Stimulated activated CD8-positive, alpha-beta memory T cell treated with anti-CD3 and anti-CD28 coated beads, Interleukin-7, amount 100 ng/mL, for 1 hour (primary cell): ENCODE measurements at places on chromosomes 2 and 18.

- DNase-seq: no peak
These were observed 256.0 kb downstream of the EIPR1 start for GRCh38 chr2:3121601-3122000.

DNA sequence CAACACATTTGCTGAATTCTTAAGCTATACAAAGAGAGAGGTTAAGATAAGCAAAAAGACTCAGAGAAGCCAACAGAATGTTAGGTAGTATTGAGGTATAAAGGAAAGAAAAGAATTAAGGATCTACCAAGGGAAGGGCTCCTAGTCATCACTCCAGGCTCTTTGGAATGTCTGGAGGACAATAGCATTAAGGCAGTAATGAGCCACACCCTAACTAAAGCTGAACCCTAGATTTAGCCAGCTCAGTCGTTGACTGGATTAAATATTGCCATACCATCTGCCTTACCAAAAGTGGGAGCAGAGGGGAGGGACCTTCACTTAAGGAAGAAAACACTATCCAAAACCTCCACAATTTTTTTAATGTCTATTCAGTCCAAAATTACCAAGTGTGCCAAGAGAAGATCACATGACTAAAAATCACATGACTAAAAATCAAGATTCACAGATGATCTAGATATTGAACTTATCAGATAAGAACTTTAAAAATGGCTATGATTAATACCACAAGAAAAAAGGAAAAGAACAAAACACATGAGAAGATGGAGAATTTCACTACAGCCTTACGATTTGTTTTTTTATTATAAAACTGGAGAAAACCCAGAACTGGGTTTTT is 59.7 kb downstream of the EXOC6B start:
- no peak for DNase-seq

GRCh38 chr18:21656402-21656801 is 44.3 kb downstream of the SNRPD1 start:
- DNase-seq: no peak

- no peak for DNase-seq
These were observed 11.8 kb downstream of the CRACDL start for GRCh38 chr2:98924038-98924830.

GRCh38 chr2:219836647-219837177 is 209.3 kb downstream of the SLC4A3 start:
- no peak for DNase-seq

GRCh38 chr2:55763721-55764120 is 70.1 kb upstream of the PNPT1 start:
- no peak for DNase-seq

DNA sequence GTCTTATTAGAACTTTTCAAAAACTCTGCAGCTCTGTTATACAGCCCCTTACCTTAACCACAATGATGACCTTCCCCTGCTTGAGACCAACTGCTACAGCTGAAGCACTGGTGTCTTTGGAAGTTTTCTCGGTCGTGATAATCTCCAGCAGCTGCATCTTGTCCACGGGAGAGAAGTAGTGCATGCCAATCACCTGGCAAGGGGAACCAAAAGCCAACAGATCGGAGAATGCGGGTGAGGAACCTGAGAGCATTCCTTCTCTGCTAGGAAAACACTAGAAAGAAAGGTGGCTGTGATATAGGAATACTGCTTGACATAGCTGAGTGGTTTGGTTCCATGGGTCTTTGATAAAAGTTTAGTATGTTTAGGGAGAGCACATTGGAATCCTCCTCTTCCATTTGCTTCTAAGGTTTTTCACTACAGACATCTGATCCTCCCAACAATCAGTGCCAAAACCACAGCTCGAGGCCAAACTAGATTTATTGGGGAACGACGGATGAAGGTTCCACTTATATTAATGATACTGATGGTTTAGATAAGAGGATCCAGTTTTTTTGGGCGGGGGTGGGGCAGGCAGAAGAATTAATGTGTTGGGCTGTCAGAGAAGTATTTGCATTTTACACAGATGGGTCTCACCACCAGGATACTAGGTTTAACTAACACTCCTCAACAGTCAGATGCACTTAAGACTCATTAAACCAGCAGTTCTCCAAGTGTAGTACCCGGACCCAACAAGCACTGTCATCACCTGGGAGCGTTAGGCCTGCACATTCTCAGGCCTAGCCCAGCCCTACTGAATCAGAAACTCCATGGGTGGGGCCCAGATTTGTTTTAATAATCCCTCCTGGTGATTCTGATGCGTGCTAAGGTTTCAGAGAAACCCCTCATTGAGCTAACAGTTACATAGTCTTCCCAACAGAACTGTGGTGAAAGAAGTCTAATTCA is 22.4 kb downstream of the GAREM2 start:
- DNase-seq: no peak

- no peak for DNase-seq
These were observed 16.2 kb downstream of the IWS1 start for GRCh38 chr2:127510073-127510472.

GRCh38 chr18:59954755-59955156 is 55.0 kb downstream of the PMAIP1 start:
- DNase-seq: no peak

DNA sequence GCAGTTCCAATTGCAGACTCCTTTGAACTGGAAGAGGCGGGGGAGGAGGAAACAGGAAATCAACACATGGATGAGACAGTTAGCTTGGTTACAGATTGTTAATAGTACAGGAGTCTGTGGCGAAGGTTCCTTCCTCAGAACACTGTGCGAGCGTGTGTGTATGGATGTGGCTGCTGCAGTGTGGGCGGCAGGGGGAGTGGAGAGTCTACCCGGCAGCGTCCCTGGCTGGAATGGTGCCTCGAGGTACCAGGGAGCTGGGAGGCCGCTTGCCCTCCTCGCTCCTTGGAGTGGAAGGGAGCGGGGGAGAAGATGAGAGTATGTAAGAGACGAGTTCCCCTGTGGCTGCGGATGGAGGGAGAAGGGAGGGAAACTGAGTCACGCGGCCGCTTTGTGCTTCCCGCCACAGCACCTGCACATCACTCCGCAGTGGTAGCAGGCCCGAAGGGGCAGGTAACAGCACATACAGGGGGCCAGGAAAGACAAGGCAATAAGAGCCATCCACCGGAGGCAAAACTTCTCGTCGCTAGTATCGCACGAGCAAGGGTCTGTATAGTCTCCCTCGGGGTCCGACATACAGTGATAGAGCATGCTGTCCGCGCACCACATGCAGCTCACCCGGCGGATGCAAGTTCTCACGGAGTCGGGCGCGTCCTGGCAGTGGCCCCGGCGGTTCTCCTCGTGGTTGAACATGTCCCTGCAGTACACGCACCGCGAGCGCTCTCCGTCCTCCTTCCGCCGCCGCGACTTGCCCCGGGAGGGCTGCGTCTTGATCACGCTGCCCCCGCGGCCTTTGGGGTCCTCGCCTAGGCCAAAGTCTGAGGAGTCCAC is 85.7 kb downstream of the ACTR2 start:
- DNase-seq: no peak

DNA sequence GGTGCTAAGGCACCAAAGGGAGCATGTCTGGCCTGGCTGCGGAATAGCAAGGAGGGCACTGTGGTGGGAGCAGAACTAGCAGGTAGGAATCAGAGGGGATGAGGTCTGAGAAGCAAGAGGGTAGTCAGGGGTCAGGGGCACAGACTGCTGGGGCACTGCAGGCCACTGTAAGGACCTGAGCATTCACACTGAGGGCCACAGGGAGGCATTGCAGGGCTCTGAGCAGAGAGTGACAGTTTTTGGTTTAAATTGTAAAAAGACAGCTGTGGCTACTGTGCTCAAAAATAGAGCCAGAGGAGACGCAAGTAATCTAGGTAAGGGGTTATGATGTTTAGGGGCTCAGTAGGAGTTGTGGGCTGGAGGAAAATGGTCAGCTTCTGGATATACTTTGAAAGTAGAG is 41.5 kb downstream of the ARHGAP25 start:
- DNase-seq: no peak

DNA sequence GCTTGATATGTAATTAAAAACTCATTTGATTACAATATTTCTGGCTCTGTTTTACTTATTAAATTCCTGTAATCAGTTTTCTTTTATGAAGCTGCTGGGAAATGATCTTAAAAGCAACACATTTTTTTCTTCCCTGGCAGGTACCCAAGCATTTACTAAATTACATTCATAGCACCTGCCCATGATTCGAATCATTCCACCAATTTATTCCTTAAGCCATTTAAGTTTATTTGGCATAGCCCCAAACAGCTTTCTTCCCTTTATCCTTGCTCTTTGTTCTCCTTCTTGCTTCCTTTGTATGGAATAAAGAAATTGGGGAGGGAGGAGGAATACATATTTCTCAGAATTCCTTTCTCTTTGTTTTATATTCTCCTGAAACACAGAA is 241.3 kb downstream of the AGPS start:
- no peak for DNase-seq

GRCh38 chr2:30455114-30455738 is 8.2 kb downstream of the LCLAT1 start:
- DNase-seq: no peak

DNA sequence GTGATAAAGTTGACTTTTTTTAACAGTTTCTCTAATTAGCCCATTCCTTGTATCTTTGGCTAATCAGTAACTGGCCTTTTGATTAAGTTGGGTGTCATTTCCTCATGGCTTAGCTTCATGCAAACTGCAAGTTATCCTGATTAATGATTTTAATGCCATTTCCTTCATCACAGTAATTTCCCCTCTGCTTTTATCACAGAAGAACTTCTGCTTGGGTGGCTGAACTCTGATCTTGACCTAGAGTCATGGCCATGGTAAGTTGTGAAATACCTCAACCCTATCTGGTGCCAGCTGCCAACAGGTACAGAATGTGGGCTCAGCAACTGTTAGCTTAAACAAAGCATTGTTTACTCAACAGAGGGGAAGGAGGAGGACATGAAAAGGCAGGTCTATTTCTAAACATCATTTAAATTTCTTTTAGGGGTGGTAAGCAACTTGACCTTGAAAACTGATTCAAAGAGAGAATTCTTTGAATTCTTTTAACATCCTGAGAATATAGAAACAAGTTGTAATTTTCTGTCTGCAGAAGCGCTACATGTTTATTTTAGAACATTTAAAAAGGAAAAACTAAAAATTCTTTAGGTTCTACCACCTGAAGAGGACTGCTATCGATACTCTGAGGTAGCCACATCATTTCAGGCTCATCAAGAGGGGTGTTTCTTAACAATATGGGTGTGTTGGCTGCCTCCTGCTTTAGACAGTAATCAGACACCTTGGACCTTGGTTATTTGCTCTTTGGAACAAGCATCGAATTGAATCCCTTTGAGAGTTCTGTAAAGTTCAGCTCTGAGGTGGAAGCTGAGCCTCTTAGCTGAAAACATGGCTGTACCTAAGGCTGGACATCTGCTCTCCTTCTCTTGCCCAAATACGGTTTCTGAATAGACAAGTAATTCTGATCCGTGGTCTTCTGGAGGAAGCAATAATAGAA is 39.7 kb downstream of the ANXA4 start:
- DNase-seq: no peak

GRCh38 chr2:169462896-169463695 is 16.2 kb upstream of the BBS5 start:
- no peak for DNase-seq

DNA sequence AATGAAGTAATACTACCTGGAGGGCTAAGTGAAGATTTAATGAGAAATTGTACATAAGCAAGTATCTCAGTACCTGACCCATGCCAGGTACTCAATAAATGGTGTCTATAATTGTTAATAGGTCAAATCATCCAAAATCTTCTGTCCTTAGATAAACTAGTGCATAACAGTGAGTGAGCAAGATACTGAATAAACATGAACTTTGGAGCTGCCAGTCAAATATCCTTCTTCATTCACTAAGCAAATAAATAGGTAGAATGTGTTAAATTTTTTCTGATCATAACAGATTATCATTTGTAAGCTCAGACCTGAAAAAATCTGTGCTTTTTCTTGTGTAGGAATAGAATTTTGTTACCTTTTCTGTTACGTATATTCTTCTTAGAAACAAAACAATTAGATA is 39.6 kb downstream of the RAB3GAP1 start:
- no peak for DNase-seq

DNA sequence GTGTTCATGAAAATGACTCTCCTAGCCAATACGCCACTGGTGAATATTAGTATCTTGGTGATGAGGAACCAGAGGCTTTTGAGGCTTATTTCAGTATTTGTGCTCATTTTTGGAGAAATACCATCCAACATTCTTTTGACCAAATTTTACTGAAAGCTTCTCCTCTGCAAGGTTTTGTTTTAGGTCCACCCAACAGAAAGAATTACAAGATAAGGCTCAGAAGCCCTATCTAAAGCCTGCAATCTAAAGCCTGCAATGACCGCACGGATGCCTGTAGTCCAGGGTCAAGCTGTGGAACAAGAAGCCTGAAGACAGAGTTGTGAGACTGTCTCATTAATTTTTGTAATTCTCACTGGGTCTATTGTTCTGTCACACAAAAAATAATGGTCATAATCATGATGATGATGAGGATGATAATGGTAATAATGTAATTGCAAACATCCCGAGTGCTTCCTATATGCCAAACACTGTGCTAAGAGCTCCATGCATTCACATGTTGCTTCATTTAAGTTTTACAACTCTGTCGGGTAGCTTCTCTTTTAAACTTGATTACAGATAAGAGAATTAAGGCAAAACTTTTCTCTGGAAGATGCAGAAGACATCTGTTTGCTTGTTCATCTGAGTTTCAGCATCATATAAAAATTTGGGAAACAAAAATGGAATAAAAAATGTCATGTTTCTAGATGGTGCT is 33.2 kb upstream of the NCOA1 start:
- DNase-seq: no peak

DNA sequence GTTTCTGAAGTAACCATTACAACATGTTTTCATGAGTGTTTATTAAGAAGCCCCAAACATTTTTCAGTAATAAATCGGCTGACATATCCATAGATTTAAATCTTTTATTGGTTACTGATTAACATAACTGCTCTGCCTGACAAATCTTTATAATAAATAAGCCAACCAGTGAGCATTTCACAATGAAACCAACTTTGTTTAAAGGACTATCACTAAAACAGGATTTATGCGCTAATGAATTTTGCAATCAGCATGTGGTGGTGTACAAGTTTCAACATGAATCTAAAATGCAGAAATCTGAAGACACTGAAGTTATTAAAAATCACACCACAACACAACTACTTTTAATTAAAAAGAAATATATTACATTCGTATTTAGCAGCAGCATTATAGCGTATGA is 166.7 kb downstream of the MEIS1 start:
- DNase-seq: no peak

GRCh38 chr2:24658531-24659202 is 134.5 kb downstream of the PTRHD1 start:
- DNase-seq: no peak

GRCh38 chr2:17543848-17544247 is 3.4 kb downstream of the VSNL1 start:
- DNase-seq: no peak

- no peak for DNase-seq
These were observed 3.6 kb upstream of the LCT start for GRCh38 chr2:135840601-135841000.

GRCh38 chr2:23700627-23701026 is 226.3 kb downstream of the ATAD2B start:
- DNase-seq: no peak

DNA sequence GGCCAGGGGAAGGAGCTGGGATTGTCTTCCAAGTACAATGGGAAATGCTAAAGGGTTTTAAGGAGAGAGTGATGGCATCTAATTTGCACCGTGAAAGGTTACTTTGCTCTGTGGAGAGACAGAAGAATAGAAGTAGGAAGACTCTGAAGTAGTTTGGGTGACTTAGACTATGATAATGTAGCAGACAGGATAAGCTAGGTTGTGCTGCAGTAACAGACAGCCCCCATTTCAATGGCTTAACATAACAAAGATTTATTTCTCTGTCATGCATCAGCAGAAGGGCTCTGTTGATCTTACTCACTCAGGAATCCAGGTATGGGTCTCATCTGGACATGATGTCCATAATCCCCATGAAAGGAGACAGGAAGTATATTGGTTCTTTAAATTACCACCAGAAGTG is 26.4 kb downstream of the GNLY start:
- no peak for DNase-seq
